ENCODE measurements at places on chromosomes 3 and 15.

DNA sequence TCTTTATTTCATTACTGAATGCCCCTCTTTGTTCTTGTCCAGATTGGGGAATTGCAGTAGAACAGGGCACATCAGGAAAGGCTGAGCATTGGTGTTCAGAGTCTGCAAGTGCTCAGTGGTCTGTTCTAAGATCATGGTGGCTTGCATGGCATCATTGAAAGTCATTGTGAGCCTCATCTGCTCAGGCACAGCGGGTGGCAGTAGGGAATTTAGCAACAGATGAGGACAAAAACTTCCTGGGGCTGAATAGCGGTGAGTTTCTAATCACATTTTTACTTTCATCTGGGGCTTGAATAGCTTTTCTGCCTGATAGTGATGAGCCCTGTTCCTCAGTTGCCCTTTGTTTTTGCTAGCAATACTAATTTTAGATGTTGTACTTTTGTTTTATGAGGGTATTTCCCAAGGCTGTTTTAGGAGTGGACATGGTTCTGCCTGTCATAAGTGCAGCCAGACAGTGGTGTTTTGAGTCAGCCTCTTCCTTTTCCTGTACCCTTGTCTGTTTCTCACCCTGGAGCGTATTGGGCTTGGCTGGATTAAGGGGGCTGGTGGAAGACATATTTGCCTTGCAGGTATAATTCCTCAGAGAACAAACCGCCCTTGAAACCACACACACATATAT lies 127.2 kb upstream of the IL12A start:
- DNase-seq, result no peak

GRCh38 chr3:152176241-152176640 lies 92.5 kb upstream of the MBNL1 start:
- DNase-seq, result no peak

GRCh38 chr3:57777774-57778173 lies 21.7 kb downstream of the SLMAP start:
- no peak for DNase-seq

DNA sequence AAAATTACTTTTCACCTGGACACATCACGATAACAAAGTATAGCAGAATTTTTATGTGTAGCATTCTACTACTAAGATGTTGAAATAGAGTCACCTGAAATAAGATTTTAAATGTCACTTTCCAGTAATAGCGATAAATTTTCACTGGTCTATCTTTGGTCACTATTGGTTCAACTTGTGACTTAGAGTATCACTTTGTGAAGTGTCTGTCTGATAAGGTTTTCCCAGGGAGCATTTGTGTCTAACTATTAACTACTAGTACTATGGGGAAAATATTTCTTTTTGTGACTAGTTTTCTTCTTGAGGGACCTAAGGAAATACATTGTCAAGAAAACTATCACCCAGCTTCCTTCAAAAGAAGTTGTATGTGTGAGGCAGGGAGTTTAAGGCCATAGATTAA lies 11.0 kb downstream of the TRPC1 start:
- DNase-seq, result no peak

- no peak for DNase-seq
These were observed 27.2 kb downstream of the PTX3 start for GRCh38 chr3:157463816-157464215.

DNA sequence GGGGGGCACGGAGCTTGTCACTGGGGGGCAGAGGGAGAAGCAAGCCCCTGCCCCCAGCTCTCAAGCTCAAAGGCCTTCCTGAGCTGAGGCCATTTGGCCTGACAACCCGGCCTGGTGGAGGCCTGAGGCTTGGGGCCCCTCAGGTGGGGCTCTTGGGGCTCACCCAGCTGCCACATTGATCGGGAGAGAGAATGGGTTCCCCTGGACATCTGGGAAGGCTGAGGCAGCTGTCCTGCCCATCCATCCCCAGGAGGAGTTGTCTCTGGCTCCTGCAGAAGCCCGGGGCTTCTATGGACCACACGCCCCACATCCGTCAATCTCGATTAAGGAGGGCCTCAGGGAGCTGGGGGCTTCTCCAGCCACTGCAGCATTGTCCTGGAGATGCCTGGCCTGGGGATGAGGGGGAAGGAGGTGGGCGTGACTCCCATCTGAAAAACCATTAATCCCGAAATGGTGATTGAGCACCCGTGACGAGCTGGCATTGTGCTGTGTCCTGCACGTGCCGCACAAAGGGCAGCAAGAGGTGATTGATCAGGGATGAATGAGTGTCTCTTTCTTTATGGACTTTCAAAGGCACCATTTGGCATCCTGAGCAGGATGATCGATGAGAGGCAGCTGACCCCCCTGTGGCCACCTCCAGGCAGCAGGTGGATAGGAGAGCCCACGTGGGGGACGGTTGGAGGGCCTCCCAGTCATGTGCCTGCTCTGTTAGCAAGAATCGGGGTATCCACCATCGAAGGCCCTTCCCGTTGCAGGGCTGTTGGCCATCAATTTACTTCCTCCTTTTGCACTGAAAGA lies 17.2 kb upstream of the CRABP1 start:
- DNase-seq, result no peak

DNA sequence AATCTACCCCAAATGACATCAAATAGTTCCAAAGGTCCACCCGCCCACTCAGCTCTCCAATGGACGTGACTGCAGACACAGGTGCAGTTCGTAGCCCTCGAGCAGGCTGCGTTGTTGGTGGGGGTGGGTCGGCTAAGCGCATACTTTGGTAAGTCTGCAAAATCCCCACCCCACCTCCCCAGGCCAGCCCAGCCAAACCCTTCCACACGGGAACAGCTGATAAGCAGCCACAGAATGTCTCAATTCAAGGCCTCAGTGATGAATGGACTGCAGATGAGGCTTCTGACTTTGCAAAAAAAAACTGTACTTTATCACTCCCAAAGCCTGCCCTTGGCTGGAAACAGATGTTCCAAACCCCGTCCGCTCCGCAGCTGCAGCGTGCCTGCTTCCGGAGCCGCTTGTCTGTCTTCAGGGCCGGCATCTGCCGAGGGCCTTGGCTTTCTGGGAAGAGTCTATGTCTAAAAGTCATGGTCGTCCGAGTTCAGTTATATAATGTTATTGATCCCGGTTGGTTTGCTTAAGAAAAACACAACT lies 38.2 kb downstream of the PCSK6 start:
- DNase-seq, result no peak

GRCh38 chr3:42635111-42635510 lies 18.4 kb upstream of the ZBTB47 start:
- no peak for DNase-seq
